ENCODE measurements at places on chromosomes 16 and 17.

DNA sequence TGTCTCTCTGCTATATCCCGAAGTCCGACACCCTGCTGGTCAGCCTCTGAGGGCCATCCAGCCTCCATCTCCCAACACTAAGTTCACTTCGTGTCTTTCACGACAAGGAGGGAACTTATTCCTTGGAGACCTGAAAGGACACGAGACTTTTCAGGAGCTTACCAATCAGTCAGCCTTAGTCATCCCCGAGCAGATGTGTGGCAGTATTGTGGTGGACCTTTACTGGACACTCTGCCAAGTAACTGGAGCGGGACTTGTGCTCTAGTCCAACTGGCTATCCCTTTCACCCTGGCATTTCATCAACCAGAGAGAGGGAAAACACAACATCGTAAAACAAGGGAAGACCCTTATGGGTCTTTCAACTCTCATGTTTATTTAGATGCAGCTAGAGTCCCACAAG is 87.1 kb downstream of the EMP2 start:
- no peak for DNase-seq

DNA sequence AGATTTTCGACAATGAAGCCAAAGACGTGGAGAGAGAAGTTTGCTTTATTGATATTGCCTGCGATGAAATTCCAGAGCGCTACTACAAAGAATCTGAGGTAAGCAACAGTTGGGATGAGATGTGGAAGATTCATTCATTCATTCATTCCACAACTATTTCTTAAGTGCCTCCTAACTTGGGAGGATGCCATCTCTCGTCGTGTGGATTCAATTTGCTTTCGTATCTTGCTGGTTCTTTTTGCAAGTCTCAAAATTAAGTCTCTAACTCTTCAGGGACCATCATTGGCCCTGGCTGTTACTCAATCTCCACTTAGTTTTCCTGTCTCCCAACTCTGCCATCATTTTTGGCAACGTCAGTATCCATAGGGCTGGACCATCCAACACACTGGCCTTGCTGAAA is 85.6 kb upstream of the NOL11 start:
- DNase-seq: peak; percentile 37

DNA sequence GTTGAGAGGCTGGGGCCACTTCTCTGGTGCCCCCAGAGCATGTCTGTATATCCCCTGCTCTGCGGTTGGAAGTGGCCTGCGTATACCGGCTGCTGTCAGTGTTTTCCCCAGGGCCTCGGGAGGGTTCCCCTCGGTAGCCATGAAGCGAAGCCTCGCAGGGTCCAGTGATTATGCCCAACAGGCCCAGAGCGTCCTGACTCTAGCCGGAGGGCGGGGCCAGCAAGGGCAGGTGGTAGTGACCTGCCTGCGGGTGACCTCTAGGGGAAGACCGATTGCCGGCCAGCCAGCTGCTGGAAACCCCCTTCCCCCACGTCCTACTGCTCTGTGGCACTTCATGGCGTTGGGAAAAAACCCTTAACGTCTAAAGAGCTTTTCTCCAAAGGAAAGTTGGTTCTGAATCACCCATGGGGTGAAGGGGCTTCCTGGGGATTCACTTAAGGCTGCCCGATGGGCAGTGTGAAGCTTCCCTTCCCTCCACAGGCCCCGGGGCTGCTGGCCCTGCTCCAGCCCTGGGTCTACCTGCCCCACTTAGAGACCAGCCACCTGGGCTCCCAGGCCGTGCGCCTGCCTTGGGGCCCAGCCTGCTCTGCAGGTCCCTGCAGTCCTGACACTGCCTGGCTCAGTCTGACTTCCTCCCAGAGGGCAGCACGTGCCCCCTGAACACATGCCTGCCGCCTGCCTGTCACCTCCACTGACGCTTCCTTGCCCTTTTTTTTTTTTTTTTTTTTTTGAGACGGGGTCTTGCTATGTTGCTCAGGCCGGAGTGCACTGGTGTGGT is 72.8 kb downstream of the SOCS1 start:
- no peak for DNase-seq

DNA sequence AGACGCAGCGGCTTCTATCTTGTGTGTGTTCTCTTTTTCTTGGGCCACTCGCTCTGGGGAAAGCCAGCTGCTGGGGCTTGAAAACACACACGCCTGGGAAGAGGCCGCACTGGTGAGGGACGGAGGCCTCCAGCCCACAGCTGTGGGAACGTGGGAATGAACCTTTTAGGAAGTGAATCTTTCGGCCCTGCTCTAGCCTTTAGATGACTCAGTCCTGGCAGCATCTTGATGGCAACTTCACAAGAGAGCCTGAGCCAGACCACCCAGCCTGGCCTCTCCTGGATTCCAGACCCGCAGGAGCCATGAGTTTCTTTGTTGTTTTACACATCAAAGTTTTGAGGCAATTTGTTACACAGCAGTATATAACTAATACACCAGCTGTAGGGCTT is 2.2 kb upstream of the PDPK1 start:
- peak; percentile 51 for DNase-seq

DNA sequence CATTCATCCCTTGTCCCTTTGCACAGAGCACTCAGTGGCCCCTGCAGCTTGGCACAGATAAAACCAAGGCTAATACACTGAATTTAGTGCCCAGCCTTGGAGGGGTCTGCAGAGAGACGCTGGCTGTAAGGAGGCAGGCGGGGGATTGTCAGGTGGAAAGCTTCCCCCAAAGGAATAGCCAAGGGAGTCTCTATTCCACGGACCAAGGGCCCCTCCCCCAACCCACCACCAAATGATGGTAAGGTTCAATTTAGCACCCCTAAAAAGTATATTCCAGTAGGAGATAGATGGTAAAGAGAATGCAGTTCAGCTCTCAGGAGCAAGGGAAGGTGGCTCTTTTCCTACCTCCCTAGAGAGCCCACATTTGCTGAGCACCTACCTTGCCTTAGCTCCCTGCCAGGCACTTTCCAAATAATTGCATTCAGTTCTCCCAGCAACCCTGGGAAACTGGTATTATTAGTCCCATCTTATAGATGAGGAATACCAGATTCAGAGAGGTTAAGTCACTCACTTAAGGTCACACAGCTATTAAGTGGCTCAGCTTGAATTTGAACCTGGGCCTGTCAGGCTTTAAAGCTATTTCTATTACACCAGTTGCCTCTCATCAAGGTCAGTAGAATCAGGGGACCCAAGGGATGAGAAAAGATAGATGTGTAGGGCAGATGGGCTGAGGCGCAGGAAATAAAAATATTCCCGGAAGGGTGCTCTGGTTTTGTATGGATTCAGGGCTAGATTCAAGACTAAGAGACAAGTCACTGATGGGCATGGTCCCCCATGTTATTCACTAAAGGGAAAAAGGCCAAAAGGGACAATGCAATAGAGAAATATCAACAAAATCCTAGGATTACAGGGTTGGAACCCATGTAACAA is 20.0 kb upstream of the ZFHX3 start:
- no peak for DNase-seq

DNA sequence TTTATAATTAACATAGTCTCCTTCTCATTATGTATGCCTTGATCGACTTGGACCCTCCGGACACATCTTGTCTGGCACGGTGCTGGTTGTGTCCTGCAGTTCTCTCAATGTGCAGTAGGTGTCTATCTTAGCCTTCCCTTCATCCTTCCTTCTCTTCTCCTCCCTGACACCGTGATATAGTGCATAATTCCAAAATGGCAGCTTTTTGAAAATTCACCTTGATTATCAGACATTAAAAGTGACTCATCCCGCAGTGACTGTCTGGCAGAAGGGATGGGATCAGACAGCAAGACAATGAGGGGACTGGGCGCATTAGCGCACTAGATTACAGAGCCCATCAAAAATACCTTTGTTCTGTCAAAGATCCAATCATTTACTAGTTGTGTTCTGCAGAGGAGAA is 70.0 kb upstream of the PMFBP1 start:
- peak; percentile 61 for DNase-seq

DNA sequence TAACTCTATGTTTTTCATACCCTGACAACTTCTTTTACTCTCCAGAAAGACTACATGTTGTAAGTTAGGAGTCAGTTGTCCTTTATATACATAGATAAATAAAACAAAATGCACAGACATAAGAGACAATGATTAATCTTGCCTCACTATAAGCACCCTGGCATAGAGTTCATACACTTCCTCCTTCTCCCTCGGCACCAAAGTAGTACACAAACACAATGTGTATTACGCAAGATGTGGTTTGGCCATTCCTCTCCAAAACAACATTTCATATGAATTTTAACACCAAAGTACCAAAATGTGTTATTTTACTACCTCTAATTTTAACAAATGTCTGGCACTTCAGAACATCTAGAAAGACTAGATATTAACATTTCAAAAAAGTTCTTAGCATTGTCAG is 17.2 kb upstream of the SLFN11 start:
- no peak for DNase-seq

- DNase-seq: peak; percentile 95
Observed at GRCh38 chr16:50096791-50097190, 31.0 kb downstream of the HEATR3 start.

DNA sequence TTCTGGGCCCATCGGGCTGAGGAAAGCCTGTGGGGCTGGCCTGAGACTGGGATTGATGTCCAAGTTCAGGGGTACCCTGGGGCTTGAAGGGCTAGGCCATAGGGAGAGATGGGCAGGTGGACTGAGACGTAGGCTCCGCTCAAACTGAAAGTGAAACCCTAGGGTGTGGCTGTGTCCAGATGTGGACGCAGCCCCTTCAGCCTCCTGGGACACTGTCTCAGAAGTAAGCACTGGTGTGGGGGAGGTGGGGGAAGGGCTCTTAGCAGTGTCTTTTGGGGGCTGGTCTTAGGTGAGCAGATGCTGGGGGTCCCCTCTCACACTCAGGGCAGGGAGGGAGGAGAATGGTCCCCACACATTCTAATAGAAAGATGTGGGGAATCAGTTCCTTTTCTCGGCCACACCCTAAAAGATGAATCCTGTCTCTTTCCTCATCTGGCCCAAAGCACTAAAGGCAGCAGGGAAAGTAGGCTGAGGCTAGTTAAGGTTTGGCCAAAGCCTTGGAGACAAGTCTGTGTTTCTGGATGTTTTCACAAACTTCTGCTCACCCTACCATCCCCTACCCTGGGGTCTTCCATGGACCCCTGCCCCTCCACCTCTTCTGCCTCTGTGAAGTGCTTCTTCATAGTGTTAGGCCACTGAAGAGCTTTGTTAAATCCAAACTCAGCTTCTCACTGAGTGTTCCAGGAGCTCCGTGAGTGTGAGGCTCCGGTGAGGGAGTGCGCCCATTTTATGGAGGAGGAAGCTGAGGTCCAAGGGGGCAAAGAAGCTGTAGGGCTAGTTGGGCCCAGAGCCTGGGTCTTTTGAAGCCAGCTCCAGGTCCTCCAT is 5.6 kb downstream of the FMNL1 start:
- no peak for DNase-seq
